Activated T-helper 1 cell treated with anti-CD3 and anti-CD28 coated beads, Interleukin-12 subunit alpha, Interleukin-12 subunit beta, Interleukin-2, Interleukin-4 antibody, amounts not matched to agents 30 ng/mL and 10 ng/mL and 1 ng/mL, durations not matched to agents 14 hours and 24 hours and 36 hours (primary cell): ENCODE measurements at places on chromosomes 5 and 9.

GRCh38 chr5:151431666-151432065 lies 15.7 kb upstream of the SLC36A1 start:
- no peak overlapping the region for H3K27ac ChIP-seq
- no peak for DNase-seq
- no peak overlapping the region for H3K4me3 ChIP-seq

DNA sequence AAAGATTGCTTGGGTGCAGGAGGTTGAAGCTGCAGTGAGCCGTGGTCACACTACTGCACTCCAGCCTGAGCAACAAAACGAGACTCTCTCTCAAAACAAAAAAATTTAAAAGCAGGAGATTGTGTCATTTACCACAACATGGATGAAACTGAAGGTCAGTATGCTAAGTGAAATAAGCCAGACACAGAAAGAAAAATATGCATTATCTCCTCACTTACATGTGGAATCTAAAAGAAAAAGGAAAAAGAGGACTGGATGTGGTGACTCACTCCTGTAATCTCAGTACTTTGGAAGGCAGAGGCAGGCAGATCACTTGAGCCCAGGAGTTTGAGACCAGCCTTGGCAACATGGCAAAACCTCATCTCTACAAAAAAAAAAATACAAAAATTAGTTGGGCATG lies 146.8 kb upstream of the DAPK1 start:
- H3K27me3 ChIP-seq: peaks cover 2% of the 10 kb centered on the region

DNA sequence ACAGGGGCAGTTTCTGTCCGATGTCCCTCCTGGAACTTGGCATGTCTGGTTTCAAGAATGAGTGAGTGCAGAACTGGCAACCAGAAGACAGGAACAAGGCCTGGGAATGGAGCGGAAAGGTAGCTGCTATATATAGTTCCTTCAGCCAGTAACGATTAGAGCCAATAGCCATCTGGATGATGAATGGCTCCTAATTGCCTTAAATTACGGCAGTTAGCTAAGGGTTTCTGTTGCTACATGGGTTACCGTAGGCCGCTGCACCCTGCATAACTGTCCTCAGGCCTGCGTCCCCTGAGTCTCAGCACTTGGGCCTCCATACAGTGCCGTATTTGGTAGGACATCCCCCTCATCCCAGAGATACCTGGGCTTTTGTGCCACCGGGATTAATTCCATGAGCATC lies 29.4 kb downstream of the WWC1 start:
- DNase-seq: no peak
- H3K27ac ChIP-seq: no peak overlapping the region
- H3K4me1 ChIP-seq: no peaks in the 10 kb centered on the region
- H3K27me3 ChIP-seq: peaks cover 4% of the 10 kb centered on the region
- H3K4me3 ChIP-seq: no peak overlapping the region

- H3K4me1 ChIP-seq: no peaks in the 10 kb centered on the region
- no peaks in the 10 kb centered on the region for H3K27me3 ChIP-seq
- DNase-seq: no peak
- H3K27ac ChIP-seq: no peak overlapping the region
Observed at GRCh38 chr9:8980496-8981013, 1181.0 kb upstream of the DMAC1 start.

DNA sequence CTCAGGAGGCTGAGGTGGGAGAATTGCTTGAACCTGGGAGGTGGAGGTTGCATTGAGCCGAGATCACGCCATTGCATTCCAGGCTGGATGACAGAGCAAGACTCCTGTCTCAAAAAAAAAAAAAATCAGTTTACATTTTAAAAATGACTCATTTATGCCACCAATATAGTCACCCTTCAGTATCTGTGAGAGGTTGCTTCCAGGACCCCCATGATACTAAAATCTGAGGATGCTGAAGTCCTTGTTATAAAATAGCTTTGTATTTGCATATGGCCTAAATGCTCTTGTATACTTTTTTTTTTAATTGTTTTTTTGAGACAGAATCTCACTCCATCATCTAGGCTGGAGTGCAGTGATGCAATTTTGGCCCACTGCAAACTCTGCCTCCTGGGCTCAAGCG lies 5.8 kb downstream of the OCLN start:
- no peaks in the 10 kb centered on the region for H3K36me3 ChIP-seq
- H3K4me3 ChIP-seq: no peak overlapping the region
- H3K4me1 ChIP-seq: no peaks in the 10 kb centered on the region

GRCh38 chr9:136808806-136809158 lies 1.0 kb downstream of the RABL6 start:
- H3K27ac ChIP-seq: peak overlapping the region; percentile 36
- peaks cover 3% of the 10 kb centered on the region for H3K27me3 ChIP-seq
- peaks cover 31% of the 10 kb centered on the region for H3K36me3 ChIP-seq
- peak overlapping the region; percentile 83 for H3K4me3 ChIP-seq

DNA sequence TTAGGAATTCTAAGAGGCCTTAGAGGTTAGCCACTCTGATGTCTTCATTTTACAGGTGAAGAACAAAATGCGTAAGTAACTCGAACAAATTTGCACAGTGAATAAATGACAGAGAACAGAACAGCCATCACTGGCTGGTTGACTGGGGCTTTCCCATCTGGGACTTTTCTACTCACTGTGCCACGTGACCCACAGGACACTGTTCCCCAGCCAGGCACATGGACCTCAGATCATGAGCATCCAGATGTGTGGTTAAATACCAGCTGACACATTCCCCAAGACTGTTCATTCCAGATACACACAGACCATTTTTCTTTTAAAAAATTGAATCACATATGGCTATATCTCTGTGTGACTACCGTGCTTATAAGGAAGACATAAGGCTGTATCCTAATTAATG lies 25.8 kb upstream of the MED10 start:
- no peak overlapping the region for H3K27ac ChIP-seq
- peaks cover 8% of the 10 kb centered on the region for H3K27me3 ChIP-seq
- H3K4me3 ChIP-seq: no peak overlapping the region
- no peaks in the 10 kb centered on the region for H3K4me1 ChIP-seq

GRCh38 chr5:36878392-36879082 lies 2.0 kb downstream of the NIPBL start:
- peaks cover 1% of the 10 kb centered on the region for H3K36me3 ChIP-seq
- peaks cover 55% of the 10 kb centered on the region for H3K4me1 ChIP-seq
- peaks cover 2% of the 10 kb centered on the region for H3K27me3 ChIP-seq
- H3K27ac ChIP-seq: peak overlapping the region; percentile 97

GRCh38 chr9:88005240-88005639 lies 30.9 kb upstream of the CDK20 start:
- H3K27me3 ChIP-seq: peaks cover 15% of the 10 kb centered on the region
- H3K4me1 ChIP-seq: peaks cover 10% of the 10 kb centered on the region
- no peaks in the 10 kb centered on the region for H3K36me3 ChIP-seq
- no peak overlapping the region for H3K4me3 ChIP-seq
- no peak overlapping the region for H3K27ac ChIP-seq

DNA sequence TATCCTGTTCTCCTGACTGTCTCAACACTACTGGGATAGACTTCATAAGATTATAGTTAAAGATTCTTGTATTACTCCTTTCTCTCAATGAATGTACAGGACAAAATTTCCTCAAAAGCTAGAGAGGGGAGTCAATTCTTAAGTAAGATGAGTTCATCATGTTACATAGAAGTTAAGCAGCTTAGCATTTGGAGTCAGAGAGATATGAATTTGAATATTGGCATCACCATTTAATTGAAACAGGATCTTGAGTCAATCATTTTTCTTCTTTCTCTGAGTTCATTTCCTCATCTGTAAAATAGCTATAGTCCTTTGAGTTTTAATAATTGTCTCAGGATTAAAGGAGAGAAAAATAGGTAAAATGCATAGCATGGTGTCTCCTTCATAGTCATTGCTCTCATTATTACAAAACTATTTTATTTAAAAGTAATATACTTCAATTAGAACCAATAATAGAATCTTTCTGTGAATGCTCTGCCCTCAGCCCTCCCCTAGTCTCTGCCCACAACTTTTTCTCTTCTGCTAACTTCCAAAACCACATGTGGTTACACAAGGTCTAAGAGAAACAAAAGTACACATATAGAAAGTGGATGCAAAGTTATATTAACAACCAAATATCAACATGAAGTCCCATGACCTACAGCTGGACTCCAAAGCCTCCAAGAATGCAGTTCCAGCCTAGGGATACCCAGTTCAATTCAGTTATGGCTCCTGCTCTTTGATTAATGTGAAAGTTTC lies 265.6 kb downstream of the TLE1 start:
- no peak overlapping the region for H3K27ac ChIP-seq
- no peaks in the 10 kb centered on the region for H3K4me1 ChIP-seq
- no peaks in the 10 kb centered on the region for H3K27me3 ChIP-seq
- no peak for DNase-seq

GRCh38 chr5:129384736-129385135 lies 75.4 kb upstream of the ADAMTS19 start:
- no peaks in the 10 kb centered on the region for H3K4me1 ChIP-seq
- DNase-seq: no peak
- no peaks in the 10 kb centered on the region for H3K36me3 ChIP-seq
- no peaks in the 10 kb centered on the region for H3K27me3 ChIP-seq

DNA sequence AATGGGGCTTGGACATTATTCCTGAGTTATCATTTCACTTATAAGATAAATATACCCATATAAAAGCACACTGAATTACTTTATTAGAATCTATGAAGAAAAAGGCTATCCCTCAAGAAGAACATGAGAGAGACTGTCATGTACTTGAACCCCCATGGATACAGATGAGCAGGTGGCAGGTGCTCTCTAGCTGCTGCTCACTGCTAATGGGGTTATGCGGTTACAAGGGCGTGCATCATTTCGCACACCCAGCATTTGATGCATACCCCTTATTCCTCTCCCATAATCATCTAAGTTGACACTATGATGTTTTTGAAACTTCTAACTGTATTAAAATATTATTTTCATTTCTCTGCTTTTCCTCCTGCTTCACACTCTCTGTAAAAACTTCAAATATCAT lies 16.4 kb downstream of the ITK start:
- DNase-seq: no peak
- H3K27me3 ChIP-seq: no peaks in the 10 kb centered on the region
- H3K4me1 ChIP-seq: peaks cover 94% of the 10 kb centered on the region
- H3K27ac ChIP-seq: peak overlapping the region; percentile 88
- H3K36me3 ChIP-seq: peaks cover 67% of the 10 kb centered on the region
- peak overlapping the region; percentile 53 for H3K4me3 ChIP-seq

DNA sequence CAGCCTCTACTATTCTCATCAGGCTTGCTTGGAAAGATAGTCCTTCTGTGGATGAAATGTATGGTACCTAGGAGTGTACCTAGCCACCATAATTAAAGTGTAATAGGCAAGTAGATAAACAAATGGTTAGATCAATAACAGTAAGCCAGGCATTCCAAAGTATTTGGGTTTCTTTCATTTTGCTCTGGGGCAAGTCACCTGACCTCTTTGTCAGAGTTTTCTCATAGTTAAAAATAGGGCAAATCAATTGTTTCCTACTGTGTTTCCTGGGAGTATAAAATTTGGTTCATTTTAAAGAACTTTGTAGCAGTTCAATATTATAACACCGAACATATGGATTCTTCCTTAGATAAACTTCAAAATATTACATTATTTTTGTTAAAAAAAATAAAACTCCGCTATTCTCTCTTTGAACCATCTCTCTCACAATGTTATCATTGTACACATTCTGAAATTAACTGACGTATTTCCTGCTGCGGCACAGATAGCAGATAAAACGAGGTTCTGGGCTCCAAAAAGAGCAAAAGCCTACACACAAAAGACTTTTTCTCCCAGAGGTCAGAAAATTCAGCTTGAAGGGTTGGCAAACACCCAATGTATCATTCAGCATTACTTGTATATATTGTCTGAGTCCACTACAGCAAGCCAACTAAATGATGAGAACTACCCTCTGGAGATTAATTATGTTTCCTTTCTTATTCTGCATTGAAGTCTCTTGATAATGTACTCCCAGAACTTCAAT lies 267.9 kb downstream of the COX7C start:
- H3K4me3 ChIP-seq: no peak overlapping the region
- no peaks in the 10 kb centered on the region for H3K36me3 ChIP-seq
- no peak overlapping the region for H3K27ac ChIP-seq
- DNase-seq: no peak
- no peaks in the 10 kb centered on the region for H3K4me1 ChIP-seq
- H3K27me3 ChIP-seq: peaks cover 11% of the 10 kb centered on the region

- H3K4me3 ChIP-seq: no peak overlapping the region
- H3K36me3 ChIP-seq: no peaks in the 10 kb centered on the region
- H3K4me1 ChIP-seq: no peaks in the 10 kb centered on the region
- H3K27me3 ChIP-seq: peaks cover 6% of the 10 kb centered on the region
- H3K27ac ChIP-seq: no peak overlapping the region
- no peak for DNase-seq
Observed at GRCh38 chr5:78675956-78676730, 27.6 kb upstream of the LHFPL2 start.

GRCh38 chr5:63563008-63563917 lies 399.0 kb downstream of the HTR1A start:
- H3K27ac ChIP-seq: no peak overlapping the region
- H3K4me3 ChIP-seq: no peak overlapping the region
- no peaks in the 10 kb centered on the region for H3K4me1 ChIP-seq
- no peak for DNase-seq
- no peaks in the 10 kb centered on the region for H3K27me3 ChIP-seq
- H3K36me3 ChIP-seq: no peaks in the 10 kb centered on the region

GRCh38 chr5:172852490-172853354 lies 18.7 kb downstream of the ERGIC1 start:
- no peak for DNase-seq
- peak overlapping the region; percentile 69 for H3K27ac ChIP-seq
- H3K4me1 ChIP-seq: peaks cover 33% of the 10 kb centered on the region
- no peak overlapping the region for H3K4me3 ChIP-seq

DNA sequence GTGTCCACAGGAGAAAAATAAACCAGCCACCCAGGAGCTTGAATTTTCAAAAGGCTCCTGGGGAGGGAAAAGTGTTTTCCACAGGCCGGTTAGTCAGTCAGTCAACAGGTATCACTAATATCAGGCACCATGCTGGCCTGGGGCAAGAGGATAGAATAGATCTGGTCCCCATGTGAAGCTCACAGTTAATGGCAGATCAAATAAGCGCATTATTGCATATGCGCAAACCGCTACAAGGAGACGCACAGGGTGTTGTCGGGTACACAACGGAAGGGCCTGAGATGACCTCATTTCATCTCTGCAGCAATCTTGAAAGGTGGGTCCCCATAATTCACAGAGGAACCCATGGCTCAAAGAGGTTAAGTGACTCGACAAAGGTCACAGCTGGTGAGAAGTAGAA lies 260.7 kb downstream of the CRB2 start:
- H3K4me1 ChIP-seq: no peaks in the 10 kb centered on the region
- no peak for DNase-seq
- no peaks in the 10 kb centered on the region for H3K36me3 ChIP-seq
- H3K4me3 ChIP-seq: no peak overlapping the region
